ENCODE measurements at places on chromosomes 3 and 15.
A peak's percentile ranks its signal among the peaks of the same experiment; 100 is the strongest.

- DNase-seq = no peak
Observed at GRCh38 chr15:48486228-48486627, 155.0 kb downstream of the DUT start.

DNA sequence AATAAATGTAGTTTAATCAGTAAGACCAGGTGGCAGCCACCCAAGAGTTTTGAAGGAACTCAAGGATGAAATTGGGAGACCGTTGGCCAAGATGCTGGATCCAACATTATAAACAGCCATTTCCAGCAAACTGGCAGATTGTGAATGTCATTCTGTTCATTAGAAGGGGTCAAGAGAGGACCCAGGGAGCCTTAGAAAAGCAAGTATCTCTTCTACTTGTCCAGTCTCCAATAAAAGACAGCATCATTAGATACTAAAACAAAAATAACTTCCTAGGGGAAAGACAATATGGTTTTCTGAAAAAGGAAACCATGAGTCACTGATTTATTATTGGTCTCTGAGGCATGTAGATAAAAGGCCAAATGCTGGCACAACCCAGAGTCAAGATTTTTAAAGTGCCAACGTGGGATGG lies 67.9 kb downstream of the GADL1 start:
- no peak for DNase-seq

DNA sequence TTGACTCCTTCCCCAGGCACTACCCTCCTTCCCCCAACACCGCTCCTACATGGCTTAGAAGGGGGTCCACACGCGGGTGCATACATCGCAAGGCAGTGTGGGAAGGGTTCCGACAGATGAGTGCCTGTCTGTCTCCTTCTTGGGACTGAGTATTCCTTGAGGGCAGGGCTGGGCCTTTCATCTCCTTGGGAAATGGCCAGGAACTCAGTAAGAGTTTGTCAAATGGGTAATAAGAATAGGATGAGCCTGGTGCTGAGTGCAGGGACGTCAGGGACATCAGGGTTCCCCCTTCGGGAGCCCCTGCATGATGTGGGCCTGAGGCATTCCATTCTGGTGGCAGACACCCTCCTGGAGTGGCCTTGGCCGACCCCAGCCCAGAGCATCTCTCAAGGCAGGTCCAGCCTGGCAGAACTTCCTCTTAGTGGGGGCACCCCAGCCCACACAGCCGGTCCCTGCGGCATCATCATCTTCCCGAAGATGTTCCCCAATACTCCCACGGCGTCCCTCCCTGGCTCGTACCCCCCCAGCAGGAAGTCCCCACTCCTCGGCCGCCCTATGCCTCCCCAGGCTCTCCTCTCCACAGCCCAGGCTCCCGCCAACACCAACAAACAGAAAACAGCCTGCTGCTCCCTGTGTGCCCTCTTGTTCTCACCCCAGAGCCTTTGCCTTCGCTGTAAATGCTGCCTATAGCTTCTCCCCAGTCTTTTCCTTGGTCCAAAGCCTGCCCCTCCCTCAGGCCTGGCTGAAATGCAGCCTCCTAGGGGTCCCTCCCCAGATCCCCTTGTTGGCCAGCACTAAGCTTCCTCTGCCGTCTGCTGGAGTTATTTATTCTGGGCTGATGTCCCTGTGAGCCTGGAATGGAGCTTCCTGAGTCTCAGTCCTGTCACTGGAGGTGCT lies 67.5 kb upstream of the LCTL start:
- DNase-seq = peak; percentile 72

- no peak for DNase-seq
Observed at GRCh38 chr15:38587214-38587613, 22.6 kb upstream of the RASGRP1 start.

DNA sequence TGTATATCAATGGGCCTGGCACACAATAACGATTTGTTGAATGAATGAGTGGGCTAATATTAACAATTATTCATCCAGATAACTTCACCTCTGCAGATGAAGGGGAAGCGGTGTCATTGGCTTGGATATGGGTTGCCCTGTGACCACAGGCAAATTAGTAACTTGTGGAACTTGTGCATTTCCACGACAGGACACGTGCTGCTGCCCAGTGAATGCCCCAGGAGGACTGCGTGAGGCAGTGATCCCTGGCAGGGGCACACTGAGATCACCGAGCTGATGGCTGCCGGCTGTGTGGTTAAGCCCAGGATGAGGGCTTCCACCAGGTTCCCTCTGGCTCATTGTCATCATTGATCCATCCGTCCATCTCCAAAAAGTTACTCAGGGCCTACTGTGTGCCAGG lies 84.1 kb upstream of the HACD2 start:
- no peak for DNase-seq

DNA sequence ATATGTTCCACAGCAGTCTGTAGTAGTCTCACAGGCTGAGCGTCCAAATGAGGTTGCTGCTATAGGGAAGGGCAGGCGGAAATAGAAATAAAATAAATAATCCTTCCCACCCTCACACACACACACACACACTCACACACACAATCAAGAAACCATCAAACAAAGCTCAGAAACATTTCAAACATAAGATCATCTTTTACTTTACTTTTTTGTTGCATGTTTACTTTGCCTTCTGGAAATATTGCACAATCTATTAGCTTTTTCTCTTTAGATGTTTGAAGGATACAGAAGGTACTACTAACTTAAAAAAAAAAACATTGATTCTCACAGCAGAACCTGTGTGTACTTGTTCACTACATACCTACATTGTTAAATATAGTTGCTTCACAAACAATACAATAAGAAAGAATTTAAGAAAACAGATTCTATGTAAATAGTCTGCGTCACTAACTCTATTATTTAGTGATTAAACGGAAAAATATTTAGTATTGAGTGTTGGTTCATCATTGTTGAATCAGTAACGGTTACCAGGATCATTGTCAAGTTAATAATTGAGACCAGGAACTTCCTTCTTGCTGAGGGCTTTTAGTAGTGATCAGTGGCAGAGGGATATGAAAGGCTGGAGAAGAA lies 20.5 kb downstream of the ALCAM start:
- DNase-seq = no peak

GRCh38 chr3:60609446-60609845 lies 641.8 kb downstream of the FHIT start:
- DNase-seq = no peak

GRCh38 chr3:63043631-63044030 lies 168.4 kb upstream of the CADPS start:
- DNase-seq = no peak

GRCh38 chr3:186823386-186823785 lies 17.1 kb upstream of the RFC4 start:
- DNase-seq = no peak

- DNase-seq = no peak
Observed at GRCh38 chr3:129567176-129567705, 24.3 kb downstream of the H1-8 start.

- DNase-seq = no peak
Observed at GRCh38 chr3:63390710-63391230, 112.7 kb downstream of the SYNPR start.

GRCh38 chr3:194161131-194162045 lies 25.4 kb downstream of the HES1 start:
- DNase-seq = no peak

GRCh38 chr3:43159876-43160255 lies 54.0 kb upstream of the POMGNT2 start:
- DNase-seq = no peak

- no peak for DNase-seq
Observed at GRCh38 chr3:193554811-193555210, at the start of gene ATP13A4. Gene ATP13A4 (minus strand): TSS chr3:193554895. CDS start chr3:193554799, 96 bp downstream.

DNA sequence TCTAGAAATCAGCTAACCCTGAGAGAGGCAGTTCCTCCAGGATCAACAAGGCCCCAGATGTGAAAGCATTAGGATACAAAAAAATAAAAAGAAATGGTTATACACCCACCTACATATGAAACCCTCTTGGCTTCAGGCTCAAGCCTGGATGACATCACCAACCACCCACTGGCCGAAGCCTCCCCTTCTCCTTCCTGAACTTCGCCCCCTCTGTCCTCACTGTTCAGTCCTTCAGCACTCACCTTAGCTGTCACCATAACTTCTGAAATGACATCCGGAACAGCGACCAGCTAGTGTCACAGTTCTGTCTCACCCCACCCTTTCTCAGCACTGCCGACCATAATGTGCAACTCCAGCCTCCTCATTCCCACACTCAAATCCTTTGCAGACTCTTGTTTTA lies 98.7 kb downstream of the PLCH1 start:
- DNase-seq = peak; percentile 25

GRCh38 chr15:46703871-46704637 lies 1013.3 kb upstream of the SEMA6D start:
- DNase-seq = no peak

DNA sequence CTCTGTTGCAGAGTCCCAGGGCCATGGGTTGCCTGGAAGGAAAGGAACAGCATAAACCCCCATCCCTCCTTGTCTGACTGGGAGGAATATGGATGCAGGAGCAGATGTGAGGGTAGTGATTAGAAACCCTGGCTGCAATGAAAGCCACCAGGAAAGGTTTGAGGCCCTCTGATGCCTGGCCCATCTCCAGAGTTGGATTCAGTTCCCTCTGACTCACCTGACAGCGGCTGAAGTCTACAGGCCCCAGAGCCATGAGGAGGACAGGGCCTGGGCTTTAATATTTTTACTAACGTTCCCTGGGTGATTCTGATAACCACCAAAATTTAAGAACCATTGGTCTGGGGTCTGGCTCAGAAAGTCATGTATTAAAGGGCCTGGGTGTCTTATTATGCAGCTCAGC lies 214.0 kb downstream of the EPHB1 start:
- DNase-seq = no peak

- DNase-seq = peak; percentile 29
Observed at GRCh38 chr3:45205126-45205525, 21.0 kb downstream of the TMEM158 start.

- no peak for DNase-seq
Observed at GRCh38 chr15:95468820-95469219, 861.7 kb upstream of the NR2F2 start.

DNA sequence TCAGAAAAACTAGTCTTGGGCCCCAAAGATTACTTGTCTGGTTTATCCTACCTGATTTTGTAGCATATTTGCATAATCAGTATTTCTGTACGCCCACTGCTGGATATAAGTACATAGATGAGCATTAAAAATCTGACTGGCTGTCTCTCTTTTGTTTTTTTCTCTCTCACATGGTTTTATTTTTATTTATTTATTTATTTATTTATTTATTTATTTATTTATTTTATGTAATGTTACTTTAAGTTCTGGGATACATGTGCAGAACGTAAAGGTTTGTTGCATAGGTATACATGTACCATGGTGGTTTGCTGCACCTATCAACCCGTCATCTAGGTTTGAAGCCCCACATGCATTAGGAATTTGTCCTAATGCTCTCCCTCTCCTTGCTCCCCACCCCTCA lies 31.9 kb downstream of the C2CD4B start:
- DNase-seq = no peak

DNA sequence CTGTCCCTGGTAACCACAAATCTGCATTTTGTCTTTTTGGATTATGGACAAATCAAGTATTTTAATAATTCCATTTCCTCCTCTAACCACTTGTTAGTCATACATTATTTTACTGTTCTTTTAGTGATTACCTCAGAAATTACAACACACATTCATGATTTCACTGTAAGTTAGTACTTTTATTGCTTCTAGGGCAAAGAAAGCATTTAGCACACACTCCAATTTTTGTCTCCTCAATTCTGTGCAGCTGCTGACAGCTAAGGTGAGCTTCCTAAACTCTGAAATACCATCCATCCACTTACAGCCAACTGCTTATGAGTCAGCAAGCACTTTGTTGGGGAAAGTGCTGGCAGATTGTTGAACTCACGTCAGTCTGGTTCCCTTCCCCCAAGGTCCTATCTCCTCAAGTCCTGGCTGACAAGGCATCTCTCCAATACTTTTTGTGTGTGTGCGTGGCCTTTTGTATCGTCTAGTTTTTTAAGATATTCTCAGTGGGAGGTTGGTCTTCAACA lies 49.4 kb upstream of the TNFAIP8L3 start:
- DNase-seq = peak; percentile 51

DNA sequence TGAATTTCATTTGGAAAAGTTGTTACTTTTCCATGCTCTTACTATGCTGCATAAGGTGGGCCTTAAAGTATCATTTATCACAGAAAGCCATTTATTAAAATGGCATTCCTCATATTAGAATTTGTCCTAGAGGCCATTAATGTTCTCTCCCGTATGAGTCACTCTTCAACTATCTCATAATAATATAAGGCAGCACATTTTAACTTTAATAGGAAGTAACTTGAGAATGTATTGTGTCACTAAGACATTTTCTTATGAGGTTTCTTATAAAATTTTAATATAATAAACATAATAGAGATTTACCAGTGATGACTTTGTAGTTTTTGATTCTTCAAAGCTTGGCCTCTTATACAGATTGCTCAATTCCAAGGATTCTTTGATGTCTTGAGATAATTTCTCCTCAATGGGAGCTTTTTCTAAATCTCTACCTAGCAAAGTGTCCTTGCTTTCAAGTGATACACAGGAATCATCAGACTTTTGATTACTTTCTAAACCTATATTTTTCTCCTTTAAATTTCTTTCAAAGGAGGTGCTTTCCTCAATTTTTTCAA lies 74.7 kb downstream of the ZBBX start:
- no peak for DNase-seq

- DNase-seq = no peak
Observed at GRCh38 chr3:194462936-194463335, 23.9 kb downstream of the ATP13A3 start.

DNA sequence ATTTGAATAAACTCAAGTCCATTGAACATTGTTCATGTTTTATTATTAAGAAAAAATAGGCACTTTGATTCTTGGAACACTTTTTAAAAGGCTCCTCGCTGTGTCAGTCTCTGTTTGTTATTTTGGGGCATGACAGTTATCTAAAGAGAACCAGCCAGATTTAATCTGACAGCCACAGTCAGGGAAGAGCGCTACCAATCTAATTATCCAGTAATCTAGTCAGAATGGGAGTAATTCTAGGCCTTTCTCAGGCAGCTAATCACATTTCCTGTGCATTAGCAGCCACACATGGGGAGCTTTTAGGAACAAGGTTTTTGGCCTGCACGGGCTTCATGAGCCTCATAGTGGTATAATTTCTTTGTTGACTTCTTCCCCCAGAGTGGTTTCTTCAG lies 362.2 kb downstream of the RBMS3 start:
- DNase-seq = no peak

- DNase-seq = no peak
Observed at GRCh38 chr3:124373524-124373923, 356.7 kb upstream of the UMPS start.

DNA sequence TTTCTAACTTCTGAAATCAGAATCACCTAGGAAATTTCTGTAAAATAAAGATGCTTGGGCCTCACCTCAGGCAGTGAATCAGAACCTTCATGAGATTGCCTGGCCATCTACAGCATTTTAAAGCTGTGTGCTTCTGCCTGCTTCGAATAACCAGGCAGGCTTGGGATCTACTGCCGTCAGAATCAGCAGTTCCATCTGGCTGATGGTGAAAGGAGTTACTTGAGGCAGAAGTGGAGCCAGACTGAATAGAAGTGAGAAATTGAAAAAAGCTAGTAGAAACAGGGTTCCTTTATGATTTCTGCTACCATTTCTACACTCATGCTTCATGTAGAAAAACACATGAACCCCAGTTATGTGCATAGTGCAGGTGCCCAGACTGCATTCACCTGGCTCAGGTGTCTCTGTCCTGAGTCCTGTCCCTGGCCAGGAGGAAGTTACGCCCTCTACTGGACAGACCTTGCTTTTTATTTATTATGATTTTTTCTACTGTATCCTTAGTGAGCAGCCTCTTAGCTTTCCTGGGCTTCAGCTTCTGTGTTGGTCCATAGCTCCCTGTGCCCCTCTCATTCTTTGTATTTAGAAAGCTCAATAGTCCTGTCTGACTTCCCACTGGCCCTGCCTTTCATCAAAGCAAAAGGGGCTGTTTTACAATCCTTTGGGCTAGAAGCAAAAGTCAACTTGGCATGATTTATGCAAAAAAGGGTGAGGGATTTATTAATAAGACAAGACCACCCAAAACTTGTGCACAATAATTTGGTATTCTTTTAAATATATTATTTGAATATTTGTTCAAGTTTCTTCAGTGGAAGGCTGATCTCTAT lies 200.8 kb upstream of the GOLGA6L4 start:
- no peak for DNase-seq
